Right hindlimb (tissue), 1 donor: ENCODE measurements at places on chromosomes 3 and 15.

DNA sequence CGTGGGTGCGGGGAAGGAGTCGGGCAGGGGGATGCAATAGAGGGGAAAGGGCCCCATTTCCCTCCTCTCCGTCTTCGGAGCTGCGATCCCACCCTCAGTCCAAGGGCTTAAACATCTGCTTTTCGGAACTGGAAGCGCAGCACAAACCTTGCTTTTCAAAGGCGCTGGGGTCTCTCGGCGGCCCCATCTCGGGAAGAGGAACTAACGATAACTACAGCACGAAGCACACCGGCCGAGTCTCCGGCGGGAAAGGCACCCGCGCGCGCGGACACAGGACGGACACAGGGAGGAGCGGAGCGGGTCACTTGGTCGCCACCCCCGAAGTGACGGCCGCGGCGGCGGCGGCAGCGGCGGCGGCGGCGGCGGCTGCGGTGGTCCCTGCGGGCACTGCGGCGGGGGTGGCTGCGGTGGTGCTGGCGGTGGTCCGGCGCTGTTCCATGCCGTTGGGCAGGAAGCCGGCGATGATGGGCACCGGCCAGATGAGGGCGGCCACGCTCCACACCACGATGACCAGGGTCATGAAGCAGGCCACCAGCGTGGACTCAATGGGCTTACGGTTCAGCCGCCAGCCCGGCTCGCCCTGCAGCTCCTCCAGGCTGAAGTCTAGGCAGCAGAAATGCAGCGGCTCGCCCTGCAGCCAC, 1.1 kb downstream of the TMEM158 start:
- DNase-seq, result peak; percentile 79

DNA sequence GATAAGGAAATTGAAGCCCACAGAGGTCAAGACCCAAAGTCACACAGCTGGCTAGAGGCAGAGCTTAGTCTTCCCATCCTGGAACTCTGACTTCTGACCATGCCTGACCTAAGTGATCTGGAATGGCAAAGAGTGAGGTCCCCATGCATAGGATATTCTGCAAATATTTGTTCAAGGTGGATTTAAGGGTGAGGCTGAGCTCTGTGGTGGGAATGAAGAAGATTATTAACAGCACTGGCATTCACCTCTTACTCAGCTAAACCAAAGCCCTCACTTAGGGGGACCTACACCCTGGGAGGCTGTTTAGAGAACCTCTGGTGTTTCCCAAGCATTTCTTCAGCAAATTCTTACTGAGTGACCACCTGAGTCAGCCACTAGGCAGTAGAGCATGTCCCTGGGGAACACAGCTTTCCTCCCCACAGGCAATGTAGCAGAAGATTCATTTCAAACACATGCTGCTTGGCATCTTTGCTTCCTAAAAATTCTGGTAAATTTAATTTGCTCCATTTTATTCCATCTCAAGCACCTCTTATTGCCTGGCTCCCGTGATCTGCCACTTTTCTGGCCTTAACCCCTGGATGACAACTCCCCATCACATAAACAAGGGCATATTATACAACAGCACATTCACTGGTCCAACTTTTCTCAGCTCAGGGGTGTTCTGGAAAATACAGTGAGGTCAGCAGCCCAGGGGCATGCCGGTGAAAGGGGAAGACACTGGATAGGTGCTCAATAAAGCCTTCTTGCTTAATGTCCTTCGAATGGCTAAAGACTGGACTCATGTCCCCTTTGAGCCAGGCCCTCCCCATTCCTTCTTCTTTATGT, 176.0 kb downstream of the ABHD5 start:
- DNase-seq, result no peak

- no peak for DNase-seq
Measured at GRCh38 chr3:193743702-193744047, 150.7 kb downstream of the OPA1 start.

DNA sequence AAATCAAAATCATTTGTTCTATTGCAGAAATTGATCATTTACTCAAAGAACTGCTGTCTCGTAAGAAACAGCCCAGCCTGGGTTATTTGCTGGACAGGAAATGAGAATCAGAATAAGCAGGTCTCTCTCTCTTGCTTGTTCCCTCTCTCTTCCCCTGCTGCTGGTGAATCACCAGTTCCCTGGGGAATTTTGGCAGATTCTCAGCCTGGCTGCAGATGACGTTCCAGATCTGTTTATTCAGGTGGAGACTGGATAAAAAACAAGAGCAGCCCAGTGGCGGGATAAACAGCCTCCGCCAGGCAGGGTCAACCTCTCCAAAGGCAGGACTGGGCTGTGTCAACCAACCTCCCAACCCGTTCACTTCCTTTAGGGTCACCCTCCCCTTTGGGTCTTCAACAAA, 72.1 kb downstream of the LRIG1 start:
- peak; percentile 71 for DNase-seq

DNA sequence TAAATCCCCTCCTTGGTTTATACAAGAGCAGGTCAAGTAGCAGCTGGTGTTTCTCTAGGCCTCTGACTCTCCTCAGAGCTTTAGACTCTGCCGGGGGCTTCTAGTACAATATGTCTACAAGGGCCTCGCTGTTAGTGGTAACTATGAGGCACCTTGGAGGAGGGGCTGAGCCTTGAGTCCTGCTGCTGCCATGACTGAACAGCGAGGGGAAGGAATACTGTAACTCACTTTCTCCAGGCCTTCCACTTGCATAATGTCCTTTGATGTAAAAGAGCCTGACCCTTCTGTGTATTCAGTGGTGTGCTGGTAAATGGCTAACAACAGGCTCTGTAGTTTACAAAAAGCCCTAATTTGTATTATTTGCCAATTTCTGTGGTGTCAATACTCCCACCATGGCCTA, 27.8 kb downstream of the DRD3 start:
- no peak for DNase-seq
